ENCODE measurements at places on chromosomes 12 and 14.

- DNase-seq: no peak
- no peak overlapping the region for H3K27ac ChIP-seq
- H3K36me3 ChIP-seq: no peaks in the 10 kb centered on the region
Observed at GRCh38 chr12:121678716-121679300, 9.4 kb upstream of the MORN3 start.

DNA sequence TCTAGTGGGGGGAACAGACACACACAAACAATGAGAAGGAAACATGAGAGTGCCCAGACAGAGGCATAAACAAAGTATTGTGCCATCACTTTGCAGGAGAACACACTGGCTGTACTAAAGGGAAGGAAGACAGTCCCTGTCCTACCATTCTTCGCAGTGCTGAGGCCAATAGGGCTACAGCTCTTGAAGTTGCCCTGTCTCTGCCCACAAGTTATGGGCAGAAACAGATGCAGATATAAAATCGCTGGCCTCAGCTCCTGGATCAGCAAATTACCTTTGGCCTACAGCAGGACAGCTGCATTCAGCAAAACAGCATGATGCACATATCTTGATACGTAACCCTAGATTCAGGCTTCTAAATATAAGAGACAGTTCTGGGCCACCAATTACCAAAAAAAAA lies 23.0 kb upstream of the PRKAB1 start:
- H3K4me3 ChIP-seq: no peak overlapping the region
- H3K27me3 ChIP-seq: no peaks in the 10 kb centered on the region
- no peak for DNase-seq
- no peak overlapping the region for H3K27ac ChIP-seq
- no peaks in the 10 kb centered on the region for H3K36me3 ChIP-seq

DNA sequence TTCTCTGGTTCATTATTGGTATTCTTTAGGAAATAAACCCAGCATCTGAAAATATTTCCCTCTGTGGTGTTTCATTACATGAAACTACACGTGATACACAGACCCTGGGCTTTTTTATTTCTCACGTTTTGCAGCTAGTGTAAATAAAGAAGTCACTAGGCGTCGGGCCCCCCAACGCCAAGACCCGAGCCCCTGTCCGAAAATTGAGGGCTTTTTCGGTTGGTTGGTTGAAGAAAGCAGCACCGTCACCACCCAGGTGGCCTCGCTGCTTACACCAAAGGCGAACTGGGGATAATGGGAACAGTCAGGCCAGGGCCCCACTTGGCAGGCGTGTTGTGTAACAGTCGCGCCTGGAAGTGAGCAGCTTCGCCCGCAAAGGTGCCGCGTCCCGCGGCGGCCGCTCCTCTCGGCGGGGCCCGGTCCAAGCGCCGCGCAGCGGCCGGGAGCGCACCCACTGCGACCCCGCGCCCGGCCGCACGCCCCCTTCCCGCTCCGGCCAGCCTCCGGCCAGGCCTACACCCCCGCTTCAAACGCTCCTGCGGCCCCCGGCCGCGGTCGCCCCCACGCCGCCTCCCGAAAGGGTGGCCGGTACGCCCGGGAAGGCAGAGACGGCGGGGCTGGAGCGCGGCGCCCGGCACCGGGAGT lies 1.2 kb downstream of the DUSP16 start:
- H3K4me3 ChIP-seq: peak overlapping the region; percentile 99
- DNase-seq: no peak
- H3K27ac ChIP-seq: no peak overlapping the region
- no peaks in the 10 kb centered on the region for H3K27me3 ChIP-seq

- no peak overlapping the region for H3K27ac ChIP-seq
- H3K36me3 ChIP-seq: no peaks in the 10 kb centered on the region
- H3K4me3 ChIP-seq: peak overlapping the region; percentile 60
Observed at GRCh38 chr12:95218150-95219133, 835 bp downstream of the VEZT start.

DNA sequence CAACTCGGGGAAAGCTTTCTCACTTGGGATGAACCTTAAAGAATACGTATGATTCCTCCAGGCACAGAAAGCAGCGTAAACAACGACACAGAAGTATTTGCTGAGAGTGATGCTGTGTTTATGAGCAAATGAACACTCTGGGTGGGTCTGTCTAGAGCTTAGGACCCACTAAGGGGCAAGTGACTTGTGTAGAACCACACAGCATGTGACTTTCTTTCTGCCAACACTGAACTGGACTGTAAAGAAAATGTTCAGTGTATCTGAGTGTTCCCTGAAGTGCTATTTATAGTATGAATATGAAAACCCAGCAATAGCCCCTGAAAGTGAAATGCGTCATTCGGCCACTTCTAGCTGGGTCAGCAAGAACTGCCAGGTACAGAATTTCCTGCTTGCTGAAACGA lies 78.5 kb downstream of the ST8SIA1 start:
- no peaks in the 10 kb centered on the region for H3K27me3 ChIP-seq
- H3K36me3 ChIP-seq: no peaks in the 10 kb centered on the region
- H3K27ac ChIP-seq: no peak overlapping the region
- no peak overlapping the region for H3K4me3 ChIP-seq

GRCh38 chr12:107319533-107320032 lies 226.2 kb upstream of the CRY1 start:
- peak overlapping the region; percentile 74 for H3K4me3 ChIP-seq
- H3K27me3 ChIP-seq: peaks cover 15% of the 10 kb centered on the region
- no peaks in the 10 kb centered on the region for H3K36me3 ChIP-seq
- no peak overlapping the region for H3K27ac ChIP-seq
- DNase-seq: no peak
- H3K4me1 ChIP-seq: no peaks in the 10 kb centered on the region

- no peak for DNase-seq
- no peaks in the 10 kb centered on the region for H3K36me3 ChIP-seq
- no peaks in the 10 kb centered on the region for H3K4me1 ChIP-seq
- no peak overlapping the region for H3K27ac ChIP-seq
Observed at GRCh38 chr12:125458552-125459268, 393.5 kb downstream of the AACS start.

DNA sequence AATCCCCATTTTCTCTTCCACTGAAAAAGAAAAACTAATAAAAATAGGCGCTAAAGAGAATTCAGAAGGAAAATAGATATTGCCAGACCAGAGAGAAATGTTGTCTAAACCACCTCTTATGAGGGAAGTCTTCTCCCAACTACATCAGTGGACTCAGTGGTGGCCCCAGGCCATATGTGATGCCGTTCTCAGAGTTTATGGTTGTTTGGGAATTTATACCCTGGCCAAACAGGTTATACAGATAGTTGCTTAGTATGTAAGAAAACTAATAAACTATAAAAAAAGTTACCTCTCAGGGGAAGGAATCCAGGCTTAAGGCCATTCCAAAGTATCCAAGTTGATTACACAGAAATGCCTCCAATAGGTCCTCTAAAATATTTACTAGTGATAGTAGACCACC lies 103.4 kb upstream of the RBM19 start:
- H3K4me1 ChIP-seq: peaks cover 1% of the 10 kb centered on the region
- H3K36me3 ChIP-seq: no peaks in the 10 kb centered on the region
- no peak overlapping the region for H3K27ac ChIP-seq
- no peak overlapping the region for H3K4me3 ChIP-seq
- H3K27me3 ChIP-seq: no peaks in the 10 kb centered on the region

DNA sequence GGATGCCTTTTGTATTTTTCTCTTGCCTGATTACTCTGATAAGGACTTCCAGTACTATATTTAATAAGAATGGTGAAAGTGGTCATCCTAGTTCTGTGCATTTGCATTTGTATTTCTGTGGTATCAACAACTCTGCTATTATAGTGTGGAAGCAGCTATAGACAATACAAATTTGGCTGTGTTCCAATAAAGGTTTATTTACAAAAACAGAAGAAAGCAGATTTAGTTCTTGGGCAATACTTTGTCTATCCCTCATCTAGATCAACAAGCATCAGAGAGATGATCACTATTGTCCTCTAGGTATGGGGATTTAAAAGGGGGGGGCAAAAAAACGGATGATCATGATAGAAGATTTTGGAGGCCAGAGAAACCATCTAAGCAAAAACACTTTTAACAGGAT lies 19.1 kb upstream of the BTG1 start:
- no peaks in the 10 kb centered on the region for H3K4me1 ChIP-seq
- no peaks in the 10 kb centered on the region for H3K27me3 ChIP-seq
- H3K36me3 ChIP-seq: no peaks in the 10 kb centered on the region
- DNase-seq: no peak

DNA sequence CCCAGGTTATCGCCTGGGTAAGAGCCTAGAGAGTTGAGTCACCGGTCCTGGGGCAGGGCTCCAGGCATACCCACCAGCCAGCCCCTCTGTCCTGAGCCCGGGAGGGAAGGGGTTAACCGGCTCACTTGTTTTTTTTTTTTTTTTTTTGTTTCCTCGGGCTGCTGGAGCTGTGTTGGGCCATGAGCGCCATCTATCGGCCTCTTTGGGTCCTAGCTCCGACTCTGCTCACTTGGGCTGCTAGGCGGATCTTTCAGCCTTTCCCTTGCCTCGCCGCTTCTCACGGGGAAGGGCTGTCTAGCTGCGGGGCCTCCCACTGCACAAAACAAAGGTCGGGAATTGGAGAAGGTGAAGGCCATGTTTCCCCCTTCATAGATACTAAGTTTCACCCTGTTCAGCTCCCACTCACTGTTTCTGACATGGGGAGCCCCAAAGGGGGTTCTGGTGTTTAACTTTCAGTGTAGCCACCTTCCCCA lies 2.8 kb upstream of the SMUG1 start:
- no peaks in the 10 kb centered on the region for H3K36me3 ChIP-seq
- H3K27ac ChIP-seq: no peak overlapping the region
- H3K27me3 ChIP-seq: peaks cover 16% of the 10 kb centered on the region
- no peak overlapping the region for H3K4me3 ChIP-seq
- H3K4me1 ChIP-seq: no peaks in the 10 kb centered on the region

- no peak for DNase-seq
- no peak overlapping the region for H3K4me3 ChIP-seq
- H3K36me3 ChIP-seq: no peaks in the 10 kb centered on the region
- no peaks in the 10 kb centered on the region for H3K27me3 ChIP-seq
- H3K27ac ChIP-seq: no peak overlapping the region
Observed at GRCh38 chr14:105891631-105892452, 365.5 kb downstream of the TMEM121 start.

GRCh38 chr14:73467800-73468199 lies 9.5 kb upstream of the NUMB start:
- no peaks in the 10 kb centered on the region for H3K27me3 ChIP-seq
- no peak overlapping the region for H3K27ac ChIP-seq
- H3K4me1 ChIP-seq: no peaks in the 10 kb centered on the region
- H3K36me3 ChIP-seq: no peaks in the 10 kb centered on the region
- no peak for DNase-seq

DNA sequence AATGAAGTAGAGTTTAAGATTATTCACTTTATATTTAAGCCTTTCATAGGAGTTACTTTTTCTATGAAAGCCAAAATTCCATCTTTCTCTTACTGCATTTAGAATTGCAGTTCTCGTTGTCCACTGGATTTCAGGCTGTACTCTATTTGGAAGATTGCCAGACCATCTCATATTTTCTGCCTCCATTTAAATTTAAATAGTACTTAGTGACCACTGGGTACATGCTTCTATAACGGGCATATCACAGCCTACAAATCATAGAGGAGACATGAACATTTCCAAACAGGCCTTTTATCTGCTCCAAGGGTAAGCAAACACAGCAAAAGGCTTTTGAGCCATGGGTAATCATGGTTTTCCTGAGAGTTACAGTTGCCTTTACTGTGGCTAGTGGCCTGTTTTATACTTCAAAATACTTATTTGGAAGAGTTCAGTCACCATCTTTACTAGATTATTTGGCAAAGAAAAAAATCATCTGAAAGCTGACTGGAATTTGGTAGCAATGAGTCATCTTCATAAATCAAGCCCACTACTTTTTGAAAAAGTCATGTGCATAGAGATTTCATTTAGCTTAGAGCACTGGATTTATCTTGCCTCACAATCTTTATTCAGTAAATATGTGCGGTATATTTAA lies 15.7 kb downstream of the ANO6 start:
- no peak overlapping the region for H3K27ac ChIP-seq
- no peaks in the 10 kb centered on the region for H3K27me3 ChIP-seq
- no peak for DNase-seq
- H3K36me3 ChIP-seq: no peaks in the 10 kb centered on the region

DNA sequence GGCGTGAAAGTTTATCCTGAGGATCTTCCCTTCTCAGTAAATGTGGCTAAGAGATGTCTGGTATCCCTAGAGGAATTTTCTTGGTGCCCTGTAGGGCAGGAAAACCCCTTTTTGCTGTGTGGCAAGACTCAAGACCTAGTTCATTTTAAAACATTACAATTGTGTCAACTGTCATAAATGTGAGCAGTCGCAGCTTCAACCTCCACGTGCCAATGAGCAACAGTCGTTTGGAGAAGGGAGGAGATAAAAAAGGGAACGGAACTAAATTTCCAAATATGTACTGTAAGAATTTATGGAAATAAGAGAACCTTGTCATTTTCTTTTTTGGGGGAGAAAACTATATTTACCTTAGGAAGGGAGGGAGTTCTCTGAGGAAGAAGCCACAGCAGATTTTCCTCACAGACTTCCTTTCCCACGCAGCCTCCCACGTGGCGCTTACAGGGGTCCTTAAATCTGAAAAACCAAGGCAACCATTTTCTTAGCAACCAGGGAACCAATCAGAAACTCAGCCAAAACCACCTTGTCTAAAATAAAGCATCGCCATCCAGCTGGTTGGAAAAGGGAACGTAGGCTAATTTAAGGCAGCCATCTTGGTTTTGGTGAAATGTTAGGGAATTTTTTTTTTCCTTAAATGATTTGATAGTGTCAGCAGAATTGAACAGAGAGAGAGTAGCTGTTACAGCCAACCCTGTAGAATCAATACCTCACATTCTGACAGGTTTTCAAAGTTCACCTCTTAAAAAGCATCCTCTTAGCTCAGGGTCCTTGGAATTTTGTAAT lies 99.1 kb downstream of the FIGNL2 start:
- H3K27me3 ChIP-seq: no peaks in the 10 kb centered on the region
- H3K36me3 ChIP-seq: no peaks in the 10 kb centered on the region
- no peak overlapping the region for H3K27ac ChIP-seq
- H3K4me3 ChIP-seq: no peak overlapping the region
- H3K4me1 ChIP-seq: no peaks in the 10 kb centered on the region
- DNase-seq: no peak

DNA sequence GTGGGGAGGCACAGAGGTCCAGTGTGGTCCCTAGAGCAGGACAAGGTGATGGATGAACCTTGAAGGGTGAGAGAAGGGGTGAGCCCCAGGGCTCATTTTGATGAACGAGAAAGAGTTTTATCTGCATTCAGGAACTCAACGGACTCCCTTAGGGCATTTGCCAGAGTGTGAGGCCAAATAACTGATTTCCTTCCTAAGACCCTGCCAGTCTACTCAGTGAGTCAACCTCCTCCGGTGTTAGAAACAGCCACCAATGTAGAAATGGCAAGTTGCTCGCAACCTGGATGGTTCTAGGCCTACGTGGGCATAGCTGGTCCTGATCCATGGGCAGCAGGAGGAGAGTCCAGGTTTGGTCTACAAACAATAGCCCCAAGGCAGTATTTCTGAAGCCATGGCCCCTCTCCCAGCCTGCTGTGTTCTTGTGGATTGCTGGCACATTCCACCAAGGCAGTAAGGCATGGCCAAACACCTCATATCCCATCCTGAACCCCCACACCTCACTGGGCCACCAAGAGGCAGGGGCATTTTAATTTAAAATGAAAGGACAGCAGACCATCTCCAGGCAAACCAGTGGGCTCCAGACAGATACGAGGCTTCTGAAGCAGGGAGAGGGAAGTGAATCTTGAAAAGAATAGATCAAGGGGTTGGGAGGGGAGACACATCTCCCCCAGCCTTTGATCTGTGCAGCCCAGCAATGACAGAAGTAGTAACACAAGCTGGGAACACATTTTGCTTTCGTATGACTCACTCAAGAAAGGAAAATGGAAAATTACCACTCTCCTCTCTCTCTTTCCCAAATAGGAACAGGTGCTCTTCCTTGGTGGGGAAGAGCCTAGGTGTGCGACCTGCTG lies 25.4 kb upstream of the TESC start:
- H3K4me1 ChIP-seq: no peaks in the 10 kb centered on the region
- no peaks in the 10 kb centered on the region for H3K27me3 ChIP-seq
- H3K4me3 ChIP-seq: no peak overlapping the region
- H3K36me3 ChIP-seq: no peaks in the 10 kb centered on the region
- no peak overlapping the region for H3K27ac ChIP-seq

Measured in iPS DF 6.9 (cell line).